ENCODE measurements at places on chromosomes 4 and X. TPM values are rescaled to one million over a fixed set of nuclear protein-coding genes. Genes with fewer than 3 reads are reported as not detected.

Gene NLGN4X
- 1.3 TPM for total RNA-seq

Gene MND1
- 1.9 TPM for total RNA-seq

Gene DUX4
- not detected for total RNA-seq

Gene ARHGEF9
- 5.3 TPM for total RNA-seq

Gene GPR119
- not detected for total RNA-seq

Gene CT45A5
- not detected for total RNA-seq

Gene PDGFRA
- total RNA-seq = 341 TPM

Gene GPM6B
- 28.8 TPM for total RNA-seq

Gene STK32B
- 0.47 TPM for total RNA-seq

Gene LONRF3
- total RNA-seq = 0.09 TPM

Gene CT55
- not detected for total RNA-seq

Gene ZMAT1
- total RNA-seq = not detected

Gene NLGN3
- 1.6 TPM for total RNA-seq

Gene FOXP3
- total RNA-seq = not detected

Gene RAB9B
- total RNA-seq = 0.23 TPM

Gene MAGEB16
- total RNA-seq = not detected

Gene ZCCHC13
- total RNA-seq = not detected

Gene KCNE5
- 1.0 TPM for total RNA-seq

Gene HAND2
- 24.9 TPM for total RNA-seq

Gene CTAG1A
- not detected for total RNA-seq

Gene MAGEE2
- not detected for total RNA-seq

Gene AFM
- not detected for total RNA-seq

Gene NAP1L3
- total RNA-seq = 6.1 TPM

Gene GATA1
- not detected for total RNA-seq

Gene MAPK10
- total RNA-seq = 3.2 TPM

Gene RTL9
- total RNA-seq = 0.51 TPM

Gene CXCL11
- total RNA-seq = not detected

Gene MID2
- total RNA-seq = 14.5 TPM

Gene ARHGAP24
- total RNA-seq = 25.9 TPM

Gene ZBTB33
- 6.8 TPM for total RNA-seq

Gene CHRDL1
- total RNA-seq = 3.5 TPM

Gene FAM184B
- 0.12 TPM for total RNA-seq

Measured in pericardium fibroblast (primary cell).